Small intestine (tissue), 16 donors: ENCODE measurements at places on chromosomes 2 and 18.

- DNase-seq, result no peak
These were observed 8.0 kb upstream of the EIF2AK2 start for GRCh38 chr2:37164757-37165156.

DNA sequence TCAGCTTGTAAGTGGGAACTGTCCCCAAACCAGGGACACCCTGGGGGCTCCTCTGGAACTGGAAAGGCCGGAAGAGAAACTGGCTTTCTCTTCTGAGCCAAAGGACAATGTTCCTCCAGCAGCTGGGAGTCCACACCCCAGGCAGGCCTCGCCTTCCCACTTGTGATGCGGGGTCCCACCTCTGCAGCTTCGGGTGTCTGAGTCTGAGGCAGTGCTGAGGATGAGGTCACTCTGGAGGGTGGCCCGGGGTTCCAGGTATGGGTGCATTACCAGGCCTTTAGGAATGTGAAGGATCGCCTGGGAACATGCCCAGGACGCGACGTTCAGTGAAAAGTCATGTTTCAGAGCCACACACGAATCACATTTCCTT lies 18.2 kb upstream of the BOK start:
- peak; percentile 22 for DNase-seq

DNA sequence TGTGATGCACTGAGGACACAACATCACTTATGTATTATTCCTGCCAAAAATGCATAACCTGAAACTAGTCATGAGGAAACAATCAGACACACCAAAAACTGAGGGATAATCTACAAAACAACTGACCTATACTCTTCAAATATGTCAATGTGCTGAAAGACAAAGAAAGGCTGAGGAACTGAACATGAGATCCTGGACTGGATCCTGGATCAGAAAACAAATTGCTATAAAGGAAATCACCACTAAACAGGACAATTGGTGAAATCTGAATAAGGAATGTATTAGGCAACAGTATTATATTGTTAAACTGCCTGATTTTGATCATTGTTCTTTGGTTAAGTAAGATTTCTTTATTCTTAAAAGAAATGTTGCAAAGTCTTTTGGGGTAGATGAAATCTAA lies 28.8 kb downstream of the CUL3 start:
- DNase-seq, result no peak

DNA sequence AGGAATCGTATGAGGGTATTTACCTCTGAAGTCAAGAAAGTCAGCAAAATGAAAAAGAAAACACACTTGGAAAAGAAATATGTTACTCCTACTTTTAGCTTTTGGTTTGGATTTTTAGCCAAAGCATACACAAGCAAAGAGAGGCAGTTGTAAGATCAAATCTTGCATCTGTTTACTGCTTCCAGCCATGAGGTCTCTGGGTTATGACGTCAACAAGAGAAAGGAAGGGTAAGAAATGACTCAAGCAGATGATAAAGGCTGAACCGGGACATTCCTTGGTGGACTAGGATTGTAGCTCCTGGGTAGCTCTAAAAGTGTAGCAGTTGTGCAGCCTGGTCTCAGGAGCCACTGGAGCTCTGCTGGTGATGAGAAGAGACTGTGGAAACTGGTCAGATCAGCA lies 16.8 kb downstream of the CTNNA2 start:
- no peak for DNase-seq

GRCh38 chr2:117359266-117359914 lies 455.1 kb upstream of the DDX18 start:
- DNase-seq, result no peak

GRCh38 chr2:239382384-239382880 lies 18.4 kb downstream of the HDAC4 start:
- DNase-seq, result no peak

DNA sequence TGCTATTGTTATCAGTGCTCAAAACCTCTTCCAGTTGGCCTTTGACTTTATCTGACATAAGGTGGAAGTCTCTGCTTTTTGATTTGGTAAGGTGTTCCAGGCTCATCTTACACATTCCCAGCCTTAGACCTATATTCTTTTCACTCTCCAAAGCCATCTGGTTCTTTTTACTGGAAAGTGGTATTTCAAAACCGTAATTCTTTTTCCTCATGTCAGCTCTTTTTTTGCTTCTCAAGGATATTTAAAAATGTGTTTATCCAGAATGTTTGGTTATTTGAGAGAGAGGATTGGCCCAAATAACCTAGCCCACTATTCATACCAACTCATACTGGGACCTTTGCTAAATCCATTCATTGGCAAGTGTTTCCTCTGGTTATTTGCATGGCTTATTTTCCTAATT lies 411.2 kb upstream of the PIK3C3 start:
- DNase-seq, result no peak

DNA sequence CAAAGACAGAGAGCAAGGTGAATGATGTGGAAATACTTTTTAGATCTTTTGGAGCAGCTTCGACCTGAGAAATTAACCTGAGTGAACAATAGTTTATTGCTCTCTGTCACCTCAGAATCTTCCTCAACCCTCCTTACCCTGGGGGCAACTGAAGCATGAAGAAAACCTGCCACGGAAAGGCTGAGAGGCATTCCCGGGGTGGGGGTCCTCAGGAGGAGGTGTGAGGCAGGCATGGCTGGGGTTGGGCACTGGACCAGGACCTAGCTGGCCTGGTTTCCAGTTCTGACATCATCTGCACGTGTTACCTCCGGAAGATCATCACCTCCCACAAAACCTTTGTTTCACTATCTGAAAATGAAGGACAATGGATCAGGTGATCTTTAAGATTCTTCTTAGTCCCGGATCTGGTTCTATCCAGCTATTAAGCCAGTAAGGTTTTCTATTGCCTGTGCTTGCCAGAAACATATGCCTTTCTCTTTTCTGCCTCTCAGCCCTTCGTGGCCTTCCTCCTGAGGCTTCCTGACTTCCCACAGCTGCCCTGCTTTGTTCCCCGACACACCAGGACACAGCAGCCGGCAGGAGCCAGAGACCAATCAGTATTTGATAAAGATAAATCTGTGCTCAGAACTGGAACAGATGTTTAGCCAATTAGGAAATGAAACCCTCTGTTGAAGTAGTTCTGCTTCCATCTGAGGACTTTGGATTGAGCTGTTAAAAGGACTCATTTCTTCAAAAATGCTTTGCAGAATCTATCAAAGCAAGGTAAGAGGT lies 232.5 kb downstream of the TDRD15 start:
- no peak for DNase-seq

GRCh38 chr2:205837663-205838062 lies 155.4 kb downstream of the NRP2 start:
- DNase-seq, result no peak

DNA sequence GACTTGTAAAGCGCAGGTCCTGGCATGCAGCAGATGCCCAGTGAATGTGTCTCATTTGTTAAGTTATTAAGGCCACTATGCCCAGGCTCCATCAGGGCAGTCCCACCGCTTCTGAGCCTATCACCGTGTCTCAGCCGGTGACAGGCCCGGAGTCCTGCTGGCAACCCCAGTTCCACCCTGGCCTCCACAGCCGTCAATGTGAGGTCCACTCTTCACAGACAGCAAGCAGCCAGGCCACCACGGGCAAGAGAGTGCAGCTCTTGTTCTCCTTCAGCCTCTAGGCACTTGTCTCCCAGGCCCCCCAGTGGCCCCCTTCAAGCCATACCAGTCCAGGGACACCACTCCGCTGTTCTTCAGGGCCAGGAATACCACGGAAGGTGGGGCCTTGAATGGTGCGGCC lies 22.6 kb downstream of the CFAP65 start:
- DNase-seq, result no peak

- DNase-seq, result no peak
These were observed 9.9 kb downstream of the OBSL1 start for GRCh38 chr2:219561179-219562048.

DNA sequence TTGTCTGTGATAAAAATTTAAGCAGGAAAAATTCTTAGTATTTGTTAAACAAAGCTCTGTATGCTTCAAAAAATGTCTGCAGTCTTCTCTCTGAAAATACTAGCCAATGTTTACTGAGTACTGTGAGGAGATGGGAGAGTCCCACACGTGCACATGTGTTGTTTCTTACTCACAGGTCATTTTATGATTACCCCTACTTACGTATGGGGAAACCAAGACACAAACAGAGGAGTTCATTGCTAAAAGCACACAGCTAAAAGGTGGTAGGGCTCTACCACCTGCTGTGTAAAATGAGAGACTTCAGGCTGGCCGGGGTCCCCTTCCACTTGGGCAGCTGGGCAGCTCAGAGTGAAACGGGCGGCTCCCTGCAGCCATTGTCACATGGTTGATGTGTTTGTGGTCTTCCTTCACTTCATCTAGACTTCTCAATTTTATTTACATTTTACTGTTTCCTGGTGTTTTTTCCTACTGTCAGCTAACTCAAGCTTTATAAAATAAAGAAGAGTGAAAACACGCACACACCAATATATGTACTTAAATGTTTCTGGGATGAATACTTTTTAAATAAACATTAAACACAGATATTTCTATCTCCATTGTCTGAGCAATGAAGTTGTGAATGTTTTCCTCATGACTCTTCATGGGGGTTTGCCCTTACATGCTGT lies 71.2 kb downstream of the MBP start:
- DNase-seq, result no peak

DNA sequence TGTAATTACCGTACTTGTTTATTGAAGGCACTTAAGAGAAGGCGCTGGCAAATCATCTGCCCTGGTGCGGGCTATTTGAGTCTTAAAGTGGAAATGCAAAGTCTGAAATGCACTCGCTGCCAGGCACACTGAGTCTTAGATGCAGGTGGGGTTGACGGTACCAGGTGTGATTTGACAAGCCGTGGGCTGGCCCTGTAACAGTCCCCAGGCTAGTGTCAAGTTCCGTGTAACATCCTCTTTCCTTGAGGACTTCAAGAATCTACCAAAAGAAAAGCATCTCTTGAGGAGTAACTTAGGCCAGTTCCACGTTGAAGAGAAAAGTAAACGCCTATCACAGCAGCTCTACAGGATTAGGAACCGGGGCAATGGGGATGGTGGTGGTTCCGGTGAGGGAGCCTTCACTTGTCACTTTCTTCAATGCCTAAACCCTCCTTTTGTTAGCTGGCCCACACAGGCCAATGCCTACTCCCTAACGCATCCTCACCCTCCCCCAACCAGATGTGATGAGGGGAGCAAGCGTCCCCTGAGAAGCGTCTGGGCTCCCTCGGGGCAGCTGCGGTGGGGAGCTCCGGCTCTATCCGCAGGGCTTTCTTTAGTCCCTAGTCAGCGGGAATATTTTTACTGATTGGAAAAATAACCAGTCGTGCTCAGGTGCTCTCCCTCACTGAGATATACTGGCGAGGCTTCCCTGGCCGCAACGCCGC lies 1.5 kb upstream of the UGP2 start:
- no peak for DNase-seq

DNA sequence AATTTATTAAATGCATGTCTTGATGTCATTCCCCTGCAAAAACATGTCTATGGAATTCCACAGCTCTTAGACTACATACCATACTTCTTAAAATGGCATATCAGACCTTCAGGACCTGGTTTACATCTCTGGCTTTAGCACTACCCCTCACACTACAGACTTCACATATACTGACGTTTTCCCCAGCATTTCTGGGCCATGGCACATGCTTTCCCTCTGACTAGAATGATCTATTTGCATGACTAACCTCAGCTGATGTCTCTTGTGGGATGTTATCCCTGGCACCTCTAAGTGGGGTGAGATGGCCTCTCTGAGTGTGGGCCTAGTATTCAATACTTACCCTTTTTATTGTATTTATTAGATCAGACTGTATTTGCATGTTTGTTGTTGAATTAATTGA lies 381.6 kb downstream of the ERBB4 start:
- no peak for DNase-seq

DNA sequence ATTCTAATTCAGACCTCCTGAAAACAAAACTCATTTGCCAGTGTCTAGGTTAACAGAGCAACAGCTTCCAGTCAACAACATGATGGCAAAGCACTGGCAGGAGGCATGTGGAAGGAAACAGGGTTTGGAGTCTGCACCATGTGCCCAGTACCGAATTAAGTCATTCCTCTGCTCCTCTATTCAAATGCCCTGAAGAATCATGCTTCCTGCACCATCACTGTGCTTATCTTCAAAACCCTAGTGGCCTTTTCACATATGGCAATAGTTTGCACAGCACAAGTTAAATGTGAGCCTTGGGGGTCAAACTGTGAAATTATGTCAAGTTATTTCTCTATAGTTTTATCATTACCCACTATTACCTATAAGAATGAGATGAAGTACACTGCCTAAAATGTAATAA lies 75.4 kb upstream of the GRB14 start:
- DNase-seq, result no peak

- DNase-seq, result no peak
These were observed 49.3 kb upstream of the STK17B start for GRCh38 chr2:196220671-196221070.

GRCh38 chr2:162164802-162165201 lies 12.8 kb upstream of the GCG start:
- no peak for DNase-seq
